ENCODE measurements at places on chromosomes 11 and 22.

- DNase-seq, result no peak
Observed at GRCh38 chr11:15223318-15223717, 108.6 kb downstream of the INSC start.

DNA sequence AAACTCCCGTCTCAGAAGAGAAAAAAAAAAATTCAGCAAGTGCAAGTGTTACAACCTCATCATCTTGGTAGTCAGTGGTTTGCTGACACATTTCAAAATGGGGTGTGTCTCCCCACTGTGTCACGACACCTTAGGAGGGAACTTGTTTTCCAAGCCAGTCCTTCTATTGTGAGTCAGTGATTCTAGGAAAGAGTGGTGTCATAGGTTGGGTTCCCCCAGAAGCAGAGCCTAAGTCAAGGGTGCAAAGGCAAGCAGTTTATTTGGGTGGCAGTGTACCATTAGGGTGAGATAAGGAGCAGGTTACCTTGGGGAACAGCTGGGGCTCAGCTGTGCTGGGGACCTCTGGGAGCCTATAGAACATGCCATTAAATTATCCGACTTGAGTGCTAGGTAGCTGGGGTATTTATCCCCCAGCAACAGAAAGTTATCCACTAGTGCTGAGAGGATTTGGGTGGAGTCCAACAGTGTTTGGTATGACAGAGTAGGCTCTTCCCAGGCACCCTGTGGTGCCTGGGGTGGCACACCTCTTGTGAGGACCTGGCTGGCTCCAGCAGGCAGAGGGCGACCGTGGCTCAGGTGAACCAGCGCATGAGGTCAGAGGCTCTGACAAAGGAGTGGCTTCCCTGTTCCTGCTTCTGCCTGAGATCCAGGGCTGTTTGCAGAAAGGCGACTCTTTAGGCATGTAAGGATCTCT lies 41.7 kb downstream of the KIAA1671 start:
- DNase-seq, result no peak

- no peak for DNase-seq
Observed at GRCh38 chr11:95415837-95416304, 184.9 kb upstream of the SESN3 start.

- DNase-seq, result no peak
Observed at GRCh38 chr11:17610085-17610894, 63.2 kb downstream of the OTOG start.

DNA sequence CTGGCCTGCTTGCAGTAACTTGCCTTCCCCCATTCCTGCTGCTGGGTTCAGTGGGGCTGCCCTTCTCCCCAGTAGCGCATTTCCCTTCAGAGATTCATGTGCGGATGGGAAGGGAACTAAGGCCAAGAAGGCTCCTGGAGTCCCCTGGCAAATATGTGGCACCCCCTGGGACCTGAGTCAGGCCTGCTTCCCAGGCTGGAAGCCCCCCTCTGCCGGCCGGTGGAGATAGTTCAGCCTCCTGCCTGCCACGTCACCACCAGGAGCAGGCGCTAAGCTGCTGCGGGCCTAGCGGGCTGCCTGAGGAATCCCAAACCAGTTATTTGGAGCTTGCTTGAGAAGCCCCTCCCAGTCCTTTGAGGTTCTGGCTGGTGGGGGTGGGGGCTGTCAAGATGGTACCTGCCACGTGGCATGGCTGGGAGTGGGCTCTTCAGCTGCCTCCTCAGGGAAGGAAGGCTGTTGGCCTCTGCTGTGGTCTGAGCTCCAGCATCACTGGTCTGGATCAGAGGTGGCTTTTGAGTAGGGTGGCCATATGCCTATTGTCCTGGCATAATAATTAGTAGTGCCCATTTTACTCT lies 2.0 kb downstream of the SERPINH1 start:
- DNase-seq, result no peak

DNA sequence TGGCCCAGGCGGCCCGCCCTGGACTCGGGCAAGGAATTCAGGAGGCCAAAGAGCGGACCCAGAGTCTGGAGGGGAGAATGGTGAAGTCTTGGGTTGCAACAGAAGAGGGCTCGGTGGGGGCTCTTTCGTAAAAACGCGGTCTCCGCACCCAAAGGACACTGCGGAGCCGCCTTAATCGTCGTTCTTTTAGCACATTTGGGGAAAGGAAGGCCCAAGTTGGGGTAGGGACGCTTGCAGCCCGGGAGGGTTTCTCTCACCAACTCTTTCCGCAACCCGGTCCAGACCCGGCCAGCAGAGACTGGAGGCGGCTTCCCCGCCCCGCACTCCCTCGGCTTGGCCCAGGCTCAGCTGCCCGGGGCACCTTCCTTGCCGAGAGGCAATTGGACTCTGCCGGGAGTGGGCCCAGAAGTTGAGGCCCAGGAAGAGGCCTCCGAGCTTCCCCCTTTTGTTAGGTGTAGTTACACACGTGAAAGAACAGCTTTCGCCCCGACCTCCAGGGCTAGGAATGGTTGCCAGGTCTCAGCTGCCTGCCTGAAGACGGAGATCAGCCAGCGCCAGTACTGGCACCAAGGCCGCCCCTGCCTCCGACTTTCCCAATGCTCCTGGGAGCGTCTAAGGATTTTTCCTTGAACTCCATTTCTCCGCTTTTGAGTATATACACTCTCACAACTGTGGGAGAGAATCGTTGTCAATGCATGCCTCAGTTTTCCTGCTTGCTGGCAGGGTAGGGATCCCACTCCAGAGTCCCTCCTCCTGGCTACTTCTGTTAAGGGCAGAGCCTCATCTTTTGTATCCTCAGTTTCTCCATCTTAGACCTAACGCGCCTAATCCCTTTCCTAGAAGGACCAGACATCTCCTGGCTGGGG lies 3.7 kb downstream of the ALX4 start:
- DNase-seq, result no peak

- no peak for DNase-seq
Observed at GRCh38 chr11:3201112-3201581, 17.5 kb downstream of the MRGPRG start.

DNA sequence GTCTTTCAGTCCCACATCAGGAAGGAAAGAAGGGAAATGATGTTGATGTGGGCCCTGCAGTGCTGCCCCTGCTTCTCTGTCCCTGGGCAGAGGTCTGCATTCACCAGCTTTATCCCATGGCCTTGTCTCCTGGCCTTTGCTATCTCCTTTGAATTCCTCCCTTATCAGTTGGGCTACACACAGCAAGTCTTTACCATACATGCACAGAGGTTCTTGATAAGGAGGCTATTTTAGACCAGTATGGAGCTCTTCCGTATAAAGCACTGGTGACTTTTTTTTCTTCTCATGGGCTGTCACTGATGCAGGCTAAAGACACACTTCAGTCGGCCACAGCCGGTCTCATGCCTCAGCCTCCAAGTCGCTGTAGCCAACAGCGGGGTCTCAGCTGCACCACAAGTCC lies 20.2 kb downstream of the MYO18B start:
- DNase-seq, result no peak

GRCh38 chr11:11584530-11584810 lies 37.3 kb downstream of the GALNT18 start:
- no peak for DNase-seq

GRCh38 chr11:87422566-87422965 lies 384.8 kb downstream of the TMEM135 start:
- DNase-seq, result no peak

DNA sequence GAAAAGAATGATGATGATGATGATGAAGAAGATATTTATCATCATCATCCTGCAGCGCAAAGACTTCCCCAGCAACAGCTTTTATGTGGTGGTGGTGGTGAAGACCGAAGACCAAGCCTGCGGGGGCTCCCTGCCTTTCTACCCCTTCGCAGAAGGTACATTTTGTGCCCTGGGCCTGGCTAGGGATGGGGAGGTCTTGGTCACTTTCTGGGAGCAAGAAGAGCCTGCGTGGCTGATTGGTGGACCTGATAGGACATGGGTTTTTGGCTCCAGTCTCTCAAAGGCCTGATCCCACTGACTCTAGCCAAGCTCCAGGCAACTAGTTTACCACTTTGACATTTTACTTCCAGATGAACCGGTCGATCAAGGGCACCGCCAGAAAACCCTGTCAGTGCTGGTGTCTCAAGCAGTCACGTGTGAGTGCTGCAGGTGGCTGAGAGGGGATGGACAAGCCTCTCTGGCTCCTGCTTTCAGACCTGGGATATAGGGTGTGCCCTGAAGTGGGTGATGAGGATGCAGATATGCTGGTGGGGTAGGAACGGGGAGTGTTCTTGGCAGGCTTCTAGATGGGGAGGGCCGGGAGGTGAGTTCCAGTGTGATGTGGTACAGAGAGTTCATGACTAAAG lies 5.3 kb downstream of the SIDT2 start:
- no peak for DNase-seq

DNA sequence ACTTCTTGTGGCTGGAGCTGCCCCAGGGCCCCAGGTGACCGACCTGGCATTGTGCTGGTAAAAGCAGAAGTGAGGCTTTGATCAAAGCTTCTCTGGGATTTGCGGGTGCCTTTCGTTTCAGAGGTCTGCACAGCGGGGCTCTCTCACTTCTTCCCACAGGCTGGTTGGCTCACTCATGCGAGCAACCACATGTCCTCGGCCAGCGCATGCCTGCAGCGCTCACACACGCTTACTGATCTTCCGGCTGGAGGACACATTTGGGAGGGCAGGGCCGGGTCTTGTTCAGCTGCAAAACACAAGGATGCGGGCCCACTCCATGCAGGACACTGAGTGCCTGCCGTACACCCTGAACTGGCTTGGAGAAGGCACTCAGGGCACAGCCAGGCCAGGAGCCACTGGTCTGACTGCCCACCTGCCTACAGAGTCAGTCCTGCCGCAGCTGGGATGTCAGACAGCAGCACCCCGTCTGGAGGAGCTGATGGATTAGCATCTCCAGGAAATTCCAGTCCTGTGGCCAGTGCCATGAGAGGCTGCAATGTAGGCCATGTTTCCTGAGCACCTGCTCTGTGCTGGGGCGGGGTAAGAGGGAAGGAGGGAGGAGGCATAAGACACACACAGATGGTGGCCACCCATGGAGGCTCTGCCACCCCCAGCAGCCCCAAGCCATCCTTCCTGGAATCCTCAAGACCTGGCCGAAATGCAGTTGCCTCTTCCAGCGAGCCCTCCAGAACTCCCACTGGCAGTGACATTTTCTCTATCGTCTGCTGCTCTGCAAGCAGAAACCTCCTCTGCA lies 1383.2 kb downstream of the BRD1 start:
- no peak for DNase-seq

- no peak for DNase-seq
Observed at GRCh38 chr22:25357606-25358420, 138.4 kb downstream of the CRYBB2 start.

- no peak for DNase-seq
Observed at GRCh38 chr11:64629796-64630562, 39.0 kb downstream of the SLC22A12 start.

DNA sequence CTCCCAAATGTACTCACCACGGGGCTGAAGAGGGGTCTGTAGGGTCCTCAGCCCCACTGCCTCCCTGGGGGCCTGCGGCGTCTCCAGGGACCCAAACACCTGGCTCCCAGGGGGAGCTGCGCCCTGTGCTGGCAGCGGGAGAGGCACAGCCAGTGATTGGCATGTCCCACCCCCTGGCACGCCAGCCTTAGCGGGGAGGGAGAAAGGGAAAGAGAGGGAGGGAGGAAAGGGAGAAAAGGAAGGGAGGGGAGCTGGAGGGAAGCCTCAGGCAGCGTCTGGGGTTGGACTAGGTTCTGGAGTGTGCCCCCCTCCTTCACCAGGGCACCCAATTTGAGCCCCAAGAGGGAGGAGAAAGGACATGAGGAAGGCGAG lies at the start of gene CHRM1:
TSS of gene CHRM1 (minus strand) at position 163 of the 372 bp plus-strand sequence. CDS start 10,263 bp downstream, outside the sequence.
- no peak for DNase-seq

GRCh38 chr11:72373163-72373562 lies 61.2 kb downstream of the CLPB start:
- DNase-seq, result no peak

- no peak for DNase-seq
Observed at GRCh38 chr11:117146521-117146920, 2.4 kb downstream of the PAFAH1B2 start.

DNA sequence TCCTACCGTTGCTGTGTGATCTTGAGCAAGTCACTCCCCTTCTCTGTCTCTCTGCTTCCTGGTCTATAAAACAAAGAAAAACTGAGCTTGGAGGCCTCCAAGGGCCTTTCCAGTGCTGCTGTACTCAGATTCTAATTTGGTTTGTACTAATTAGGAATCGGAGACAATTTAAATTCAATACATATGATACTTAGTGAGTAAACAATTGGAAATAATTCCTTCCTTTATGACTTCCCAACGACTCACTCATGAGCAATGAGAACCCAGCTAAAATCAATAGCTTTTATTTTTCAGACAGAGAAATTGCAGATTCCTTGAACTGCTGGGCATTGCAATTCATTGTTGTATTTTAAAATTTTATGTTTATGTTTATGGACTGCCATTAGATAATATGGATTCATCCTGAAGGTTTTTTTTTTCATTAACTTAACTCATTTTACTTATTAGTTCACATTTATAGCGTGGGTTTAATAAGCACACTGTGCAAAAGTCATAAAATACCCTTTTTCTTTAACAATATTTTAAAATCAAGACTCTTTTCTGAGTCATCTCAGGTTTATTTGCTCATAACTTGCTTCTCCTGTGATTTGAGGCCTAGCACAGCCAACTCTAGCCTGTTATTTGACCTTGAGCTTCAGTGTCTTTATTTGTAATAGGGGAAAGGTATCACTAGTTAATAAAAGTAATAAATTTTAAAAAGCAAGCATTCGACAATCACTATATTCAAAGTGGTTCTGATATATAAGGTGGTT lies 95.8 kb downstream of the TP53I11 start:
- no peak for DNase-seq

- no peak for DNase-seq
Observed at GRCh38 chr11:77374108-77374507, 72.6 kb upstream of the GDPD4 start.

DNA sequence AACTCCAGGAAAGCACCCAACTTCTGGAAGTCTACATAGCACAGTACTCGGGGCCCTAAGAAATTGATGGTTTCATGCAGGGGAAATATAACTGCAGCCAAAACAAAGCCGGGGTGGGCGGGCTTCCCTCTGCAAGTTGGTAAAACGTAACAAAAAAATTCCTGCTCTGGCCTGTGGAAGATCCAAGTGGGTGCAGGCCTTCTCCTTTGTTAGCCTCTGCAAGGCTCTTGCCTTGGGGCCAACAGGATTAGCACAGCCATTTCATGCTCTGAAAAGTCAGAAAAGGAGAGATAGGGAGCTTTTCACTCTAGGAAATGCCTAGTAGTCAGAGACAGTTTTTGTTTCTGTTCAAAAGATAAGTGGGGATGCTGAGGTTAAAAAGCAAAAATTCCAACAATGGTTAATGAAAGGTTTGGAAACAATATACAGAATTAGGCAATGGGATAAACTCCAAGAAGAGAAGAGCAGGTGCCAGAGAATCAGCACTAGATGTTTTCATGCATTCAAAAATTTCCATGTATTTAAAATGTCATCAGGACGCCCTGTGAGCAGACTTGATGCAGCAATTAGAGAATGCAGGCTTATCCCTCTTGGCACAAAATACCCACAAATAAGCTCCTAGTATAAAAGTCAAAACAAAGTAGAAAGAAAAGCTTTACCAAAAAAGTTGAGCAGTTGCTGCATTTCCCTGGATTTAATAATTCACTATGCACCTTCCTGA lies 72.3 kb upstream of the CHRM4 start:
- DNase-seq, result no peak

- DNase-seq, result no peak
Observed at GRCh38 chr11:67500484-67500821, 4.7 kb downstream of the PITPNM1 start.
